ENCODE measurements at places on chromosomes 13 and 19.

GRCh38 chr19:15576526-15577156 is 38.4 kb upstream of the CYP4F8 start:
- no peak for DNase-seq

DNA sequence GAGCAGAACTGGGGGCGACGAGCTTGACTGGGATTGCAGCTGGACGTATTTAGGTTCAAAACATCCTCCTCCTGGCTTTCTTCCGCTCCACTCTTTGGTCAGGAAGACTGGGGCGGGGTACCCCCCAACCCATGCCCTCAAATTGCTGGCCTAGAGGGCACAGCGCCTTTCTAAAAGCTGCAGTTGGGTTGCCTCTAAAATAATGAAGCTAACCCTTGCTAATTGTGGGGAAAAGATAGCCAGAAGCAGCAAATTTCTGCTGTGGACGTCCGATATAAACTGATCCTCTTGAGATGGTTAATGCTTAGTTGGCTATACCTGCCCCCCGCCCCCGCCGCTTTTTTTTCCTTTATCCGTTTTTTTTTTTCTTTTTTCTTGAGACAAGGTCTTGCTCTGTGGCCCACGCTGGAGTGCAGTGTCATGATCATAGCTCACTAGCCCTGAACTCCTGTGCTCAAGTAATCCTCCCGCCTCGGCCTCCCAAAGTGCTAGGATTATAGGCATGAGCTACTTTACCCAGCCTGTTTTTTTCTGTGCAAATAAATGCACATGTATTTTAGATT is 754 bp upstream of the CHERP start:
- DNase-seq, result peak; percentile 31

- no peak for DNase-seq
Measured at GRCh38 chr13:112744168-112745021, 54.6 kb downstream of the ATP11A start.

DNA sequence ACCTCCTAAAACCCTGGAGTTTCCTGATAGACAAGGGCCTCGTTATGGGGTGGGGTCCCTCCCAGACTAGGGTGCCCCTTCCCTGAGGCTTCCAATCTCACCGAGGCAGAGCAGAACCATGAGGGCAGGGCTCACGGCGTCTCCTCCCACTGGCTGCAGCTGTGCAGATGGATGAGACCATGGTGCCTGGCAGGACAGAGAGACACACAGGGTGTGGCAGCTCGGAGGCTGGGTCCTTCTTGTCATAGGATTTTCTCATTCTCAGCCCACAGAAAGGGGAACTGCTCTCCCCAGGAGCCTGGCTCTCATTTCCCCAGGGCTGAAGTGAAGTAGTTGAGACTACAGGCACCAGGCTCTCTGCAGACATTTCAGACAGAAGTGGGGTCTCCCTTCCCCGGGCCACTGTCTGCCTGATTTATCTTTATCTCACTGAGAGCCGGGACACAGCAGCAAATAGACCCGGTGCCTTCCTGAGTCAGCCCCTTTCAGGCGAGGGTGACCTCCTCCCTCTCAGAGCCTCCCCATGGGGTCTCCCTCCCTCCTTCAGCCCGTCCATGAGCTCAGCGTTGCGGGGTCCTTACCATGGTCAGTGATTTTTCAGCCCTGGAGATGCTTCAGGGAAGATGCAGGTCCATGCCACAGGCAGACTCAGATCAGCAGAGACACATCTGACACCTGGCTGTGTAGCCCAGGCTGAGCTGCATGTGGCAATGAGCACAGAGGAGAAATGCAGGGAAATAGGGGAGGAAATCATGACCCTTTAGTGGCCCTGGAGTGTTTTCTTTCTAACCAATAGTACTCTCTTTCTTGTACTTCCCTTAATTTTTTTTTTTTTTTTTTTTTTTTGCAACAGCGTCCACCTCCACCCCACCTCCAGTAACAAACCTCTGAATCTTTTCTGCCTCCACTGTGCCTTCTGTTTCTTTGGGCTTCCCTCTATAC is at the start of gene LILRA5:
LILRA5 (minus strand) TSS at position 731 of the 942 bp plus-strand sequence; CDS start at position 584, 147 bp downstream.
- DNase-seq, result no peak

DNA sequence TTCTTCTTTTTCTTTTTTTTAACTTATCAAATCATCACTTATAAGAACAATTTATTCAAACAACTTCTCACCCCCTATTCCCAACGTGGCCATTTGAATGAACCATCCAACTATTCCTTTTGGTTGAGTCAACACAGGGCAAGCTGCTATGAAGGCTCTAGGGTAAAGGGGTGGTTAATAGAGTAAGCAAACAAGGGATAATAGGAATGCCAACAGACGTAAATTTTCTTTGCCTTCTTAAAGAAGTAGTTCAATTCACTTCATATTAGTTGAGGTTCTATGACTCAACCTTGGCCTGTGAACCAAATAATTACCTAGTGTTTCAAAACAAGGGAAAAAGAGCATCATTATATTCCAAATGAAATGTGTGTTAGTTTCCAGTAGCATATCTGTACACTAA is 1383.8 kb upstream of the SLC10A2 start:
- no peak for DNase-seq

DNA sequence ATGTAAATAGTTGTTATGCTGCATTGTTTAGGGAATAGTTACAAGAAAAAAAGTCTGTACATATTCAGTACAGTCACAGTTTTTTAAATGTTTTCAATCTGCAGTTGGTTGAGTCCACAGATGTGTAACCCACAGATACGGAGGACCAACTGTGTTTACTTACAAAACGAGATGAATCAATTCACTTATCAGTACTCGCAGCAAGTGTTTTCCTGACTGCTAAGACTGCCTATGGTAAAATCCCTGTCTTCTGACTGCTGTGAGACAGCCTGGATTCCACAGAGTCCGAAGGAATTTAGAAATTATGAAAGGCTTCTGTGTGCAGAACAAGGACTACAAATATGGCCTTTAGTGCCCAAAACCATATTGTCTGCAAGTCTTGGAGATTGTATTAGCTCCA is 45.7 kb upstream of the C1QTNF9 start:
- no peak for DNase-seq

GRCh38 chr13:70960841-70961443 is 852.7 kb upstream of the KLHL1 start:
- peak; percentile 1 for DNase-seq

GRCh38 chr13:89951341-89951740 is 1396.1 kb upstream of the MIR17HG start:
- no peak for DNase-seq

GRCh38 chr13:101454767-101455166 is 2.3 kb downstream of the ITGBL1 start:
- no peak for DNase-seq

GRCh38 chr19:13094106-13094504 is 8.6 kb downstream of the LYL1 start:
- no peak for DNase-seq

DNA sequence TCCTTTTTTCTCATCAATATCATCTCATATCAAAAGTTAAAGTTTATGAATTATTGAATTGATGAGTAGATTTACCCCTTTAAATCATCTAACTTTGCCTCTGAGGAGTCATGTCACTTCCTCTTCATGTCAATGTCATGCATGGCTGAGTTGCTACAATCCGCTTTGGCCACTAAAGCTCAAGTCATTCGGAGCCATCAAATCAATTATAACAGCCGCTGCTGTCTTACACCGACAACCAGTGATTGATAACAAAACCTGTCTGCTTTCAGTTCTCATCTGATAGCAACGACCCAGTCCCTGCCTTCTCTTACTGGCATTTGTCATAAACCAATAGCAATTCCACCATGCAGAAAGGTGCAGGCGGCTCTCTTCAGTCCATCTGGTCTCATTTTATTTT is 429.3 kb downstream of the DIAPH3 start:
- peak; percentile 24 for DNase-seq

DNA sequence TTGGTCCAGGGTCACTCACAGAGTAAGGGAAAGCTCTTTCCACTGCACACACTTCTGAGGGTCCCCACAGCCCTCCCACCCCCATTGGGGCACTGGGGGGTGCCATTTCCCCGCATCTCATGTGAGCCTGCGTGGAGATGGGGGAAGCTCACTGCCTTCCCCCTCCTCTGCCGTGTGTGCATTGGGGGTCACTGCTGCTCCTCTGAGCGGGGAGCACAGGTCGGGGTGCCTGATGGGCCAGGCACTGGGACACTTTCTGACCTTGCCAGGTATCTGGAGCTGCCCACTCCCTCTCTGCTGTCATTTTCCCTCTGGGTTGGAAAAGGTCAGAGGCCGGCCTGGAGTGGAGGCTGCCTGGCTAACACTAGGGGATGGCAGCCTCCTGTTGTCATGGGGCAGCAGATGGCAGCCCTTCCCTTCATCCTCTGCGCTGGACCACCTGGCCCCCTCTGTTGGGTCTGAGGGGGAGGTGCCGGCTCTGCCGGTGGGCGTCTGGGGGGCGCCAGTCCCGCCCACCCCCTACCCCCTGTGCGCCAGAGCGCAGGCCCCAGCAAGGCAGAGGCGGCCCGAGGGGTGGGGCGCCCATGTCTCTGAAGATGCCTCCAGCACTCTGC is 9.1 kb downstream of the SSBP4 start:
- no peak for DNase-seq

GRCh38 chr19:45104658-45105349 is 11.8 kb downstream of the PPP1R37 start:
- DNase-seq, result no peak

GRCh38 chr19:29266603-29267002 is 53.7 kb upstream of the UQCRFS1 start:
- DNase-seq, result no peak

GRCh38 chr19:15426485-15427349 is 7.9 kb upstream of the AKAP8L start:
- DNase-seq, result no peak

DNA sequence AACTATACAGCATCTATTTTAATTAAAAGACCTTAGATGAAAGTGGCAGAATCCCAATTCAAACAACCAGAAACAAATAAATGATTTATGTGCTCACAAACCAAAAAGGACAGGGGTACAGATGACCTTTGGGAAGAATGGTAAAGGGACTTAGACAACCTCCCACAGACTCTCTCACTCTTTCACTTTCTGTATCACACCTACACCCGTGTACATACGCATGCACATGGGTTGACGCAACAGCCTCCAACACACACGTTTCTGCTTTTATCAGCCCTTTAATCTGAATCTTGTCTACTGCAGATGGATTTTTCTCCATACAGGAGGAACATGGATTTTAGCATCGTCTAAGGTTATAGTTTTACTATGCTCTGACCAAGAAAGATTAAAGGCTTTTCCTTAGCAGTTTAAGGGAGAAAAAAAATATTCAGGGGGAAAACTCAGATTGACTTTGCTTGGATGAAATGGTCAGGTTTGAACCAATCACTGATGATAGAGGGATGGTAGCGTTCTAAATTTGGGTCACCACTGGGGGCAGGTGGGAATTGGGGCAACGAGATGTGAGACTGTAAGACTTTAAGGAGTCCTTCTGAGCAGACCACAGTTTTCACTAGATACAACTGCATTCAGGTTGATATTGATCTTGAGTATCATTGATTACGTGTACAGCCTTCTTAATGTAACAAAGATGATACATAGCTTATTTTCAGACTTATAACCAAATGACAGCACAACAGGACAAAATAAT is 166.1 kb downstream of the ITGBL1 start:
- no peak for DNase-seq

DNA sequence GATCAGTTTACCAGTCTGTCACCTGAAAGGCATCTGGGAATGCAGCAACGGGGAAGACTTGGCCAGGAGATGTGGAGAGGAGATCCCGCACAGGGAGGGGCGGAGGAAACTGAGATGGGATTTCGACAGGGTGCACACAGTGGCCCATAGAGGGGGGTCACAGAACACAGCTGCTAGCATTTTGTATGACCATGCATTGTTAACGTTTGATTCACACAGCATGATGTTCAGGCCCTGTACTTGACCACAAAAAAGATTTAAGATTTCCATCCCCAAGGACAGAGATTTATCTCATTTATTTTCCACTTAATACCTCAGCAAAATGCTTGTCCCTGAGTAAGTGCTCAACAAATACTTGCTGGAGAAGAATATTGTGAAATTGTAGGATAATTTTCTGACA is 63.2 kb downstream of the RAB20 start:
- no peak for DNase-seq

GRCh38 chr19:35739275-35740107 is 2.8 kb downstream of the IGFLR1 start:
- DNase-seq, result no peak

DNA sequence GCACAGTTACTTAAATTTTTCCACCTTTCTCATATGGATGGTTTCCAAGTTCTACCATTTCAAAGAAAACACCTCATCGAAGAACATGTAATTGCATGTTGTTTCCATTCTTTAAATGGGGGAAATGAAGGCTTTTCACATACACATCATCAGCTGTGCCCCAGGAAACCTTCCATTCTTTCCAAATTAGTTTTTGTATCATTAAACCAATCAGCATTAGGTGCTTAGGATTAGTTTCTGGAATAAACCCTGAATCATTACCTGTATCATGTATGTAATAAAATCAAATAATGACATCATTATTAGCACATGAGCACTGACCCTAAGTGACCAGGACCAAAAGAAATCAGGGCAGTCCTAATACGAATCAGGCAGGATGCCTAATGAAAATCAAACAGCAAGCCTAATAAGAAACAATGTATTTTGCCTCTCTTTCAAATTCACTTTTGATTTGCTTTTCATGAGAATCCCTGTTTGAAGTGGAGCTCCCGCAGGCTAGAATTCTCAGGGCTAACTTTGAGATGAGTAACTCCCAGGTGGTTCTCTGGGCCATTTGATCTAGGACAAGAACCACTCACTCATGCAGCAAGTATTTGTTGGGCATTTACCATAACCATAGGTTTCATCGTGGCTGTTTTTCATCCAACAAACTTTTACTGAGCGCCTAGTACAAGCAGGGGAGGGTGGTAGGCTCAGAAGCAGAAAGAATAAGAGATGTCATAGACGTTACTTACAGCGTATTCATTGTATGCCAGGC is 89.2 kb downstream of the MZT1 start:
- DNase-seq, result no peak

DNA sequence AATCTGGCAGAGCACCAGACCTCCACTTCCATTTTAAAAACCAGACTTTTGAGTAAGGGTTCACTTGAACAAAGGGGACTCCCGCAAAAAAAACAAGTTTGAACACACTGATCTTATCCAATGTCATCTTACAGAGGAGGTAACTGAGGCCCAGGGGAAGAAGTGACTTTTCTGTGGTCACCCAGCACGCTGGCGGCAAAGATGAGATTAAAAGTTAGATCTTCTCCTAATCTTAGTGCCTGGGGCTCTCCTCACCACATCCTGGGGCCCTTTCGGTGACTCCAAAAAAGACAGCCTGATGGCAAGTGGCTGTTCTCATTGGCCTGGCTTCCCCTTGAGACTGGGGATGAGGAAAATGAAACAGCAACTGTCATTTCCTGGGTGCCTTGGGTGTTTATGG is 101.8 kb upstream of the ZNF98 start:
- DNase-seq, result no peak

DNA sequence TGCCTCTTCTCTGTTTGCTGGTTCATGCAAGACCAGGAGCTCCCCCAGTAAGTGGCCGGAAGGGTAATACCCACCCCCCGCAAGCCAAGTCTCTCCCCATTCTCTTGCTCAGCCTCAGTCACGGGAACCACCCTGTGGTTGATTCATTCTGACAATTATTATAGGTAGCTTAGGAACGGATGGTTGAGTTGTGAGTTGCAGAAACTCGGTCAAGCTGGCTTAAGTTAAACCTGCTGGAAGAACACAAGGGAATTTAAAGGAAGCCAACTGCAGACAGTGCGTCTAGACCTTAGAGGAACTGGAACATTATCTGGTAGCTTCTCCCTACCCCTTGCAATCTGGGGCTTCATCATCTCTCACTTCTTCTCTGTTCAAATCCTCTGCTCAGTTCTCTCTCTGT is 8.9 kb downstream of the FPR1 start:
- DNase-seq, result no peak

GRCh38 chr13:104534847-104535246 is 1468.6 kb upstream of the SLC10A2 start:
- peak; percentile 0 for DNase-seq
